ENCODE measurements at places on chromosomes 12 and 14. TPM values are rescaled to one million over a fixed set of nuclear protein-coding genes. Genes with fewer than 3 reads are reported as not detected.
A peak's percentile ranks its signal among the peaks of the same experiment; 100 is the strongest.

DNA sequence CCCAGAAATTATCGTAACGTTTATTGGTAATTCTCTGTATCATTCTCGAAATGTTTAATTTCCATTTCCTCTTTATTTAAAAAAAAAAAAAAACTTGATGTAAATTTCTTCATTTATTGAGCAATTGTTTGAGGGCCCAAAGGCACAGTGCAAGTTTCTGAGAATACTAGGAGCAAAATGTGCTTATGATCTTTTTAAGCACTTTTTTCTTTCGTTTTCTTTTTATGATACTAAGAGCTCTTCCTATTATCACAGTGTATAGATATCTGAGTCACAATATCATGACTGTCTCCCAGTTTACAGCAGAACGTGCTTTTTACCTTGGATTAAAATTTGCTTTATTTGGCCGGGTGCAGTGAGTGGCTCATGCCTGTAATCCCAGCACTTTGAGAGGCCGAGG lies 5.6 kb downstream of the ATP2A2 start:
- DNase-seq = no peak

- no peak for DNase-seq
These were observed 40.6 kb downstream of the IGF1 start for GRCh38 chr12:102439426-102440405.

DNA sequence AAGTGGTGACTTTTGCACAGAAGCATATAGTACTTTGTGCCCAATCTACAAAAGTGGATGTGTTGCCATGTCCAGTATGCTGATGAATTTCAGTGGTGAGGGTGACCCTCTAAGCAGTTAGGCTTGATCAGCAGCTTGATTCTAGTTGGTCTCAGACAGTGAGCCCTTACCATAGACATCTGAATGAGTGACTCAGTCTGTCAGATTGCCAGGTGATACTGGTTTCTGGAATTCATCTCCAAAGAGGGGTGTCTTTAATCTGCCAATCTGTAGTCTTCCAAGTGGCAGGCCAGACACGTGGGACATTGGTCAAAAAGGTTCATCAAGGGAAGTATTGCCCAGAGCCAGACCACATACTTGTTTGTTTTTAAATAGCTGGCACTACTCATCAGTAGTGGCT lies 187.4 kb upstream of the SLC16A7 start:
- DNase-seq = no peak

DNA sequence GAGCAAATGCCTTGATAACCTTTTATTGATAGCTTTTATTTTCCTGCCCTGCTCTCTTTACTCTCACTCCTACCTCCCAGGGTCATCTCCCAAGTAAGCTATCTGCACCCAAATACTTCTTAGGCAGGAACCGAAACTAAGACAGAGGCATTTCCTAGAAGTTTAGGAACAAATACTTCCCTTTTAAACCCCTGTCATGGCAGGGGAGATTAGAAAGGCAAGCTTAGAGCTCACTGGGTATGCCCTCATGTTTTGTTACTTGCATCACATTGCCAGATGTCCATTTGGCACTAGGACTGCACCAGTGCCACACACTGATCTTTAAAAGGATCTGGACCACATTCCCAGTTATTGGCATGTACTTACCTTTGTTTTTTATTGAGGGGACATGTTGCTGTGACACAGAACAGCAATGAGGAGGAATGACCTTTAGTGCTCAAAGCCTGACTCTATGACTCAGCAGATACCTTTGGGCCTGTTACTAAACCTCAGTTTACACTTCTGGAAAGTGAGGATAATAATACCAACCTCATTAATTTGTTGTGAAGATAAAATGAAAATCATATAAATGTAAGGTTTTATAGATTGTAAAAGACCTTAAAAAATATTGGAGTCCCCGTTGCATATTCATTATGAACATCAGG lies 40.9 kb upstream of the MBIP start:
- DNase-seq = no peak

The IFI27 gene
- 5.5 TPM for polyA plus RNA-seq

The SRRM4 gene
- not detected for polyA plus RNA-seq

GRCh38 chr12:7433276-7433822 lies 10.6 kb downstream of the CD163L1 start:
- no peak for DNase-seq

- DNase-seq = no peak
These were observed 65.3 kb downstream of the KLHL28 start for GRCh38 chr14:44896275-44897040.

The CCDC38 gene
- polyA plus RNA-seq = not detected

GRCh38 chr12:4444031-4444430 lies 1.6 kb downstream of the FGF6 start:
- no peak for DNase-seq

DNA sequence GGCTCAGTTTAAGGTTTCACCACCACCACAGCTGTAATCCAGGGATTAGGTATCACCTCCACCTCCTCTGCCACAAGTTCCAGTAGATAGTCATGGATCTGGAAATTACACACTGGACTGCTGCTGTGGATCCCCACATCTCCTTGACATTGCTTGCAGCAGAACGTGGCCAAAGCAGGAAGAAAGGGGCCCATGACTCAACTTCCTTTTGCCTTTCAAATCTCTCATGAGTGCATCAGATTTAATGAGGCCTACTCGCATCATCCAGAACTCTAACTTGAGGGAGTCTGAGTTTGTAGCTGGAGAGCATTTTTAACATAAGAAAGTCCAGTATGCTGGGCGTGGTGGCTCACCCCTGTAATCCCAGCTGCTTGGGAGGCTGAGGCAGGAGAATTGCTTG lies 29.2 kb upstream of the TMED10 start:
- peak; percentile 7 for DNase-seq

DNA sequence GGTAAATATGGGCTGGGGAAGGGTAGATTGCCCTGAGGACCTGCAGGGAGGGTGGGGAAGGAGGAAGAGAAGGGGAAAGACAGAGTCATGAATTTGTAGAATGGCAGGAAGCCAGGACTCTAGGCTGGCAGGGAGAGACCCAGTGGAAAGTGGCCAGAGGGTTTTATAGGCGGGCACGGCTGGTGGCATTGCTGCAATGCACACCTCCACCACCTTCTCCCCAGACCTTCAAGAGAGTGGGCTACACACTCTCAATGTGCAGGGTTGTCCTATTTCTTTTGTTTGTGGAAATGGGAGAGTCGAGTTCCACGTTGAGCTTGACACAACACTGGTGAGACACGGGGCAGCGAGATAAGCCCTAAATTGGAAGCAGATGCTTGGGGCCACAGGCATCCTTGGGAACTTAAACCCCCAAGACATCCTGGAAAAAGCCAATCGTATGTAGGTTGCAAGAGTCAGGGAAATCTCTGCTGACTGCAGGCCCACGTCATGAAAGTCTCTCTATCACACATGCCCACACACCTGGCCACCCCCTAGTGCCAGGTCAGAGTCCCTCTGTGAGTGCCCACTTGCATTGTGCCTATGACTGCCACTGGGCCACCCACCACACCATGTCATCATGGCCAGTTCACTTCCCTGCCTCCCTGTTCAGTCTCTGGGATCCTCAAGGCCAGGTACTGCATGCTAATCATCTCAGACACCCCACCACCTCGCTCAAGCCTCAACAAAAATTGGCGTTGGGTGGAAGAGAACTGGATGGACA lies 38.0 kb upstream of the BDKRB2 start:
- DNase-seq = no peak

DNA sequence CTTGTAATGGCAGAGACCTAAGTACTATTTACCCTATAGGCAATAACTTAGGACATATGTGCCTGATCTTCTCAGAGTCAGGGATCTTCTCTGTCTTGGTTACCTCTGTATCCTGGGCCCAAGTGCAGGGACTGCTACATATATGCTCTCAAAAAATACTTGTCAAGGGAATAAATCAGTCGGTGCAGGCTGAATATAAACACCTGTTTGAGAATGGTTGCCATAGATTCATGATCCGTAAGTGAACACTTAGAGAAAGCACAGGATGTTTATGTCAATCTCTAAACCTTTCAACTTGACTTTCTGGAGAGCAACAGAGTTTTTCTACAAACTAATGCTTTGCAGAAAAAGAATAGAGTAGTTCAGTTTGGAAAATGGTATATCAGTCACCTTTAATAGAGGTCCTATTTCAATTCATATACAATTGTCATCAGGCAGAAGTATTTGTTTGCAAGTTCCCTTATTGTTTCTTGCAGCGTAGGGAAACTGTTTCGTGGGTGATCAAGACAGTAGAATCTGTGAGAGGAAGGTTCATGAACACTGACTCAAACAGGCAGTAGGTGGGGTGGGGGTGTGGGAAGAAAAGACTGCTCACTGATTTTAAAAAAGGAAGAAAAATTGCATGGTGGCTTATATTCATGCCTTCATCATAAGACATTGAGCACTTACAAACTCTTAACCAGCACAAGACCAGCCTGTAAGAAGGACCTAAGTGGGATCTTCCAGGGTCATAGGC lies 6.0 kb upstream of the UBE2N start:
- DNase-seq = no peak

DNA sequence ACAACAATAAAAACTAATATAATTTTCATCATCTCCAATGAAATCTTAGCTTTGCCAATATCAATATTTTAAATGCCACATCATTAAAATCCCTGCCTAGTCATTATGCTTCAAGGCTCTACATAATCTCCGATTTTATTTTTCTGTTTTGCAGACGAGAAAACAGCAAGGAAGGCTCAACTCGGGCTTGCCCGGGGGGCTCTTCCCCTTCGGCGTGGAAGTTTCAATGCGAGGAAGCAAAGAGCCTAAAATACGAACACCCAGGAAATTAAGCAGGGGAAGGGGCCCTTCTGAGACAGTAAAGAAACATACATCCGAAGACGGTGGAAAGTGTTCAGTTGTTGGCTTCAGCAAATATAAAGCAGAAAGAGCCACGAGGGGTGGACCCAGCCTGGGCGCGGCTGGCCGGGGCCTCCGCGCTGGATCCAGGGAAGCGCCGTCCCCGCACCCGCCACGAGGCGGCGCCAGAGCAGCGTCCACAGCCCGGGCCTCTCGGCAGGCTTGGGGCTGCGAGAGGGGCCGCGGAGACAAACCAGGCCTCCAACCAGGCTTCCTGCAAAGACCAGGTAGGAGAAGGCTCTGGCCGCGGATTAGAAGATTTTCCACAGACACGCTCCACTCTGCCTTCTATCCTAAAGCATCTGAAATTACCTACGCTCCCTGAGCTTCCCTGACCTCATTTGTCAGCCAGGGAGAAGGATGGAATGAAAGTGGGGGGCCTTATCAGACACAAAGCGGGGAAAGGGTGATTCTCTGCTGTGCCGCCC lies 77.2 kb downstream of the SERPINA3 start:
- peak; percentile 14 for DNase-seq

- no peak for DNase-seq
These were observed 401.3 kb downstream of the DIO2 start for GRCh38 chr14:79809849-79810612.

The CNTN1 gene
- not detected for polyA plus RNA-seq

The RPAP3 gene
- polyA plus RNA-seq = 35.3 TPM

The ERP27 gene
- 5.3 TPM for polyA plus RNA-seq

DNA sequence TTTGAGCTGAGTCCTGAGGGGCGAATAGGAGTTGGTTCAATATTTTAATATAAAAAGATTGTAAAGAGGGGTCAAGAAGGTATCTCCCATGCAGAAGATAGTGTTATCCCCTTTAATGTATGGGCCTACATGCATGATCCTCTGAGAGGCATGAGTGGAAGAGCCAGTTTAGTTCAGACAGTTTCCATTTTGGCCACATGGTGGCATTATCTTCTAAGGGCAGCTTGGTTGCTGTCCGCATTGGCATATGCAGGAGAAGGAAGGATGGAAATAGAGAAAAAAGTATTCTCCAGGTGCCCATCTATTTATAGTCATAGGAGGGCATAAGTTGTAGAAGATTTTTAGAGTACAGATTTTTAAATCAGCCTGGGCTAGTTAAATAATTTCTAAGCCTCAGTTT lies 5.4 kb downstream of the SAMD4A start:
- no peak for DNase-seq

DNA sequence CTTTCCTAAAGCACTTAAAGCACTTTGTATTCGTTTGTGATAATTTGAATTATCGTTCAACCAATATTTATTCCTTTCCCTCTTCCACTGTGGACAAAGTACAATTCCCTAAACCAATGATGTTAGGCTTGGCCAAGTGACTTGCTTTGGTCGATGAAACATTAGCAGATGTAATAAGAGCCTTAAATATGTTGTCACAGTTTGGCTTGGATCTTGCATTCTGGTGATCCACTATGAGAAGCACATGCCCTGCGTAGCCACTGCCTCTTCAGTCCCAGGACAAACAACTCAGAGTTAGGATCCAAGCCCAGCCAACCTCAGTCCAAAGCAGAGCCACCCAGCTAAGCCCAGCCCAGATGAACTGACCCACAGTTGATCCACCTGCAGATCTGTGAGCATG lies 8.4 kb upstream of the C12orf75 start:
- no peak for DNase-seq

DNA sequence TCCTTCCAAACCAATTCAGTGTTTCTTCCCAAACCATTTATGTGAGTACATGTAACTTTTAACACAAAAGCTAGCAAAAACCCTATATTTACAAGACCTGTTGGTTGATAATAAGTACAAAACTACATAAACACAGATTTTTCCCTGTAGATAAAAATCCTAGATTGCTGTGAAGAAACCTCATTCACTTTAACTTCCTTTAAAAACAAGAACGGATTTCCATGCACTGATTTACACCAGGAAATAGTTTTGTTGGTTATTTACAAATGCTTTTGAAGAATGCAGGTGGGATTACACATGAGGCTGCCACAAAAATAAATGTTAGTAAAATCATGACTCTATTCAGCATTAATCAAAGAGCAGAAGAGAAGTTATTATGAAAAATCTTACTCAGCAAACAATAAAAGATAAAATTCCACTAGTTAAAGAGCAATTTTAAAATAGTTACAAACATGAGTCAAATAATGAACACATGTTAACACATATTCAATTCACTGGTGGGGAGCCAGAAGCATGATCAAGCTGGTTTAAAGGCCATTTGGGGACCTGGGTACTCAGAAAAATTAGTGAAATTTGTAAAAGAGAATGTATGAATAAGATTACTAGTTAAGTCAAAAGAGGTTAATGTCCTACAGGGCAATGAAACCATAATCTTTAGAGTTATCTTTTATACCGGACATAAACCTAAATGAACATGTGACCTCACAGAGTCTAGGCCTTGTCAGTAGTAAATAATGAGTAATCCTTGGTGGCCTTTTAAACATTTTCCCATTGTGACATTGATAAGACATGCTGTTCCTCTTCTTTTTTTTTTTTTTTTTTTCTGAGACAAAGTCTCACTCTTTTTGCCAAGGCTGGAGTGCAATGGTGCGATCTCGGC lies 79.9 kb downstream of the PHLDA1 start:
- no peak for DNase-seq

DNA sequence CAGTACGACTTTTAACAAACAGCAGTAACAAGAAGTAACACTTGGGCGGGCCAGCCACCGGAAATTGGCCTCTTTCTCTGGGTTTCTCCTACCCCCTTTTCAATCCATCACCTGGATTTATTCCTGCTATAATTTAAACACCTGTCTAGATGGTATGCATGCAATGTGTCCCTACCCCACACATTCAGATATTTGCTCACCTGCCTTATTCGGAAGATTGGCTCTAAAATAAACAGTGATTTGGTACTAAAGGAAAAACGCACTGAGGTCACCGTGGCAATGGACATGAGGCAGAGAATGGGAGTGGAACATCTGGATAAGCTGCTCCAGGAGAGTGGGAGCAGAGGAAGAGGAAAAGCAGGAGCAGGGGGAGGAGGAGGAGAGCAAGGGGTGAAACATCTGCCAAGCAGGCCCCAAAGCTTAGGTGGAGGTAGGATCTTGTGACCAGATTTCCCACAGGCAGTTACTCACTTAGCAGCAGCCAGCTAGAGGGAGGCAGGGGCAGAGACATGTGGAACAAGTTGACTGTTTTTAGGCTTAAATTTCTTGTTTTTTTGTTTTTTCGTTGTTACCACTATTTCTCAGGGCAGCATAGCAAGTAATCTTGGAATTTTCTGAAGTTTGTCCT lies 150.9 kb downstream of the TTLL5 start:
- DNase-seq = no peak

- DNase-seq = no peak
These were observed 154.1 kb upstream of the FUT8 start for GRCh38 chr14:65258391-65258790.

Measured in CD8-positive, alpha-beta memory T cell (primary cell).